ENCODE measurements at places on chromosomes 3 and 15. TPM values are rescaled to one million over a fixed set of nuclear protein-coding genes. Genes with fewer than 3 reads are reported as not detected.

Gene CCRL2
- 0.59 TPM for total RNA-seq

Gene CATSPER2
- 2.2 TPM for total RNA-seq

Gene GRK7
- total RNA-seq: not detected

DNA sequence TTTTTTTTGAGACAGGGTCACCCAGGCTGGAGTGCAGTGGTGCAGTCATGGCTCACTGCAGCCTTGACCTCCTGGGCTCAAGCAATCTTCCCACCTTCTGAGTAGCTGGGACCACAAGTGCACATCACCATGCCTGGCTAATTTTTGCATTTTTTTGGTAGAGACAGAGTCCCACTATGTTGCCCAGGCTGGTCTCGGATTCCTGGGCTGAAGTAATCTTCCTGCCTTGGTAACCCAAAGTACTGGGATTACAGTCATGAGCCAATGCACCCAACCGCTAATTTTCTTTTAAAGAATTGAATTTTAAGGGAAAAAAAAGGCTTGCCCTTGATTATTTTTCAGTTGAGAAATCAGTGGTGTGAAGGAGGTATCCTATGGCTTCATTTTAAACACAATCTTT is 334.0 kb downstream of the SOX2 start:
- no peaks in the 10 kb centered on the region for H3K36me3 ChIP-seq
- H3K4me3 ChIP-seq: no peak overlapping the region
- DNase-seq: no peak
- no peak overlapping the region for H3K27ac ChIP-seq
- H3K27me3 ChIP-seq: no peaks in the 10 kb centered on the region
- H3K4me1 ChIP-seq: peaks cover 12% of the 10 kb centered on the region

DNA sequence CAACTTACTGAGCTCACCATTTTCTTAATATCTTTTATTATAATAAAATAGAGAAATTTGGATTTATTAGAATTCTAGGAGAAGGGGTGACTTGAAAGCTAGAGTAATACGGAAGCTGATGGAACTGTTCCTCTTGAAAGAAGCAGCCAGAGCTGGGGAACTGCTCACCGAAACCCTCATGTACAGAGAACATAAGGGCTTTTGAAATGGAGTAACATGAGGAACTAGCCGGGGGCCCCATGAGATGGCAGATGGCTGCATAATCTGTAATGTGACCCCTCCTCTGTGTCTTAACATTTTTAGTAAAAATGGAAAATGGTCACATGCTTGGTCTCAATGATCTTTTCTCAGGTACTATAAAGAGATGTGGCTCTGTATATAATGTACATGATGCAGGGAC is 15.7 kb upstream of the DYNC1LI1 start:
- H3K36me3 ChIP-seq: no peaks in the 10 kb centered on the region
- no peak overlapping the region for H3K4me3 ChIP-seq
- no peaks in the 10 kb centered on the region for H3K4me1 ChIP-seq

DNA sequence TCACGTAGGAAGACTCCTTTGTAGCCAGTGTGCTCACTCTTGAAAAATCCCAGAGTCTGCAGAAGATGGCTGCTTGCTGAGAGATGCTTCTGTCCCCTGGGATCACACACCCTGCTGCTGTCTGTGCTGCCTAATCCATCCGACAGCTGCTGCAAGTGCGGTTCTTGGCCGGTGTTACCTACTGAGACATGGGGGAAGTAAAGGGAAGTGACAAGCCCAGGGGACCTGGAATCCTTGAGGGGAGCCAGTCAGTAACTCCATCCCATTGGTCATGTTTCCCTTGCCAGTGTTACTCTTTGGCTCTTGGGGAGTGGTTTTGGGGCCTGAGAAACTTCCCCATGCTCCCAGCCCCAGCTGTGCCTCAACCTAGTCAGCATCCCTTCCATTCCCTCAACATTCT is 8.3 kb upstream of the CPNE9 start:
- no peaks in the 10 kb centered on the region for H3K27me3 ChIP-seq
- no peak overlapping the region for H3K4me3 ChIP-seq
- DNase-seq: no peak
- H3K4me1 ChIP-seq: no peaks in the 10 kb centered on the region
- no peak overlapping the region for H3K27ac ChIP-seq

DNA sequence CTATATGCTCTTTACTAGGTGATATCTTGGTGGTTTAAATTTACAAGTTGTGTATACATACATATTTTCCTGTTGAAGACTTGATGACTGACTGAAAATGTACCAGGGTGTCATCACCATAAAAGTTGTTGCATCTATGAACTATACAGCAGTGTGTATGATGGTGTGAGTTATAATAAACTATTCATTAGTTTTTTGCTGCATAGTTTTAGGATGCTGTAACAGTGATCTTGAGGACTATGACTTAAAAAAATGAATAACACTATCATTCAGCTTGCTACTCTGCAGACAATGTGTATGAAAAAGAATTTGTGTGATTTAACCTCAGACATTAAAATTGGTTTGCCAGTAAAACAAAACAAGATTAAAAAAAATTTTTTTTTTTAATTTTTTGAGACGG is 49.0 kb downstream of the UBE2E2 start:
- peaks cover 4% of the 10 kb centered on the region for H3K4me1 ChIP-seq
- no peaks in the 10 kb centered on the region for H3K27me3 ChIP-seq
- H3K27ac ChIP-seq: no peak overlapping the region
- H3K36me3 ChIP-seq: no peaks in the 10 kb centered on the region

- no peaks in the 10 kb centered on the region for H3K36me3 ChIP-seq
- DNase-seq: no peak
- peaks cover 12% of the 10 kb centered on the region for H3K4me1 ChIP-seq
- H3K4me3 ChIP-seq: no peak overlapping the region
- no peak overlapping the region for H3K27ac ChIP-seq
- H3K27me3 ChIP-seq: no peaks in the 10 kb centered on the region
Measured at GRCh38 chr3:8579096-8579495, 65.5 kb downstream of the SSUH2 start.

DNA sequence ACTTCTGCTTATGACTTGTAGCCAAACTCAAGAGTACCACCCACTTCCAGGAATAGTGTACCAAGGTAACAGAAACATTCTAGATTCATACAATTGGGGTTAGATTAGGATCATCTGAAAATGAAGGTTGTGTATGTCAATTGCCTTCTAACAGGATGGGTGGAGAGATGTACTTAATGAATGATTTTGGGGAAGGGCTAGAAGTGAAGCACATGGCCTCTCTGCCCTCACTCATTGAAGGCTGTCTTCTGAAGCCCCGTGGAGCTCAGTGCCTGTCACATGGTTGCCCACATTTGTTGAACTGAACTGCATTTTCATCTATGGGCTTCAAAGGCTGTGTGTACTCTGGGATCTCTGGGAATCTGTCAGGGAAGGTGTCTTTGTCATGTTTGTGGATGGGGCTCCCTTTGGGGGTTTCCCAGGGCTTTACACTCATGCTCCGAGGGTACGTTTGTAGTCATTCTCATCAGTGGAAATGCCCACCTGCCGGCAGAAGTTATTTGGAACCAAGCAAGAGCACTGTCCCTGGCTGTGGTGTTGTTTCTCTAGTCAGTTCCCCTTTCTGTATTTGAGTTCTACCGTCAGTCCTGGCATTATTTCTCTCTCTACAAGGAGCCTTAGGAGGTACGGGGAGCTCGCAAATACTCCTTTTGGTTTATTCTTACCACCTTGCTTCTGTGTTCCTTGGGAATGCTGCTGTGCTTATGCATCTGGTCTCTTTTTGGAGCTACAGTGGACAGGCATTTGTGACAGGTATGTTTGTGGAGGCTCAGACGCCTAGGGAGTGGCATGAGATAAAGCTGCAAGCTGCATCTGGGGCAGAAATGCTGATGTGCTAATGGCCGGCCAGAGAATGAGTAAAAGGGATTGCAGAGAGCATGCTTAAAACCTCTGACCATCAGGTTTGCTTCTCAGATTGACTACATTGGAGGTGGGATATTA is 22.4 kb downstream of the CD86 start:
- H3K36me3 ChIP-seq: no peaks in the 10 kb centered on the region
- peaks cover 3% of the 10 kb centered on the region for H3K27me3 ChIP-seq
- no peak overlapping the region for H3K27ac ChIP-seq
- H3K4me3 ChIP-seq: no peak overlapping the region
- DNase-seq: no peak

DNA sequence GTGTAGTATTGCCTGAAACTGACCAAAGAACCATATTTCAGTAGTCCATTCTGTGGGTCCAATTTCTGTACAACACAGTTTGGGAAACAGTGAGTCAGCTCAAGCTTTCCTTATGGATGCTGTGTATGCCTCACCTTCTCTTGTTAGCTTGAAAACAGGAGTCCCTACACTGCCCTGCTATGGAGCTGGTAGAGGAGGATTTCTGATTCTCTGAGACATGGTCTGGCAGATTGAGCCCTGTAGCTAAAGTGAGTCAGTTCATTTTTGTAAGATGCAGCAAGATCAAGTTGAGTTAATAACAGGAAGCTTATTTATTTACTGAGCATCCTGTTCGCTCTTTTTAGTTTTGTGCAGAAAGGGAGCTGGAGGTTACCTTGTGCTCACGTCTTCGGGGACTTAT is 424.1 kb upstream of the RBMS3 start:
- DNase-seq: no peak
- H3K27ac ChIP-seq: no peak overlapping the region
- no peak overlapping the region for H3K4me3 ChIP-seq
- H3K27me3 ChIP-seq: no peaks in the 10 kb centered on the region
- no peaks in the 10 kb centered on the region for H3K36me3 ChIP-seq

- no peak overlapping the region for H3K27ac ChIP-seq
- H3K4me3 ChIP-seq: no peak overlapping the region
- no peak for DNase-seq
Measured at GRCh38 chr15:69606144-69606543, 153.5 kb downstream of the RPLP1 start.

DNA sequence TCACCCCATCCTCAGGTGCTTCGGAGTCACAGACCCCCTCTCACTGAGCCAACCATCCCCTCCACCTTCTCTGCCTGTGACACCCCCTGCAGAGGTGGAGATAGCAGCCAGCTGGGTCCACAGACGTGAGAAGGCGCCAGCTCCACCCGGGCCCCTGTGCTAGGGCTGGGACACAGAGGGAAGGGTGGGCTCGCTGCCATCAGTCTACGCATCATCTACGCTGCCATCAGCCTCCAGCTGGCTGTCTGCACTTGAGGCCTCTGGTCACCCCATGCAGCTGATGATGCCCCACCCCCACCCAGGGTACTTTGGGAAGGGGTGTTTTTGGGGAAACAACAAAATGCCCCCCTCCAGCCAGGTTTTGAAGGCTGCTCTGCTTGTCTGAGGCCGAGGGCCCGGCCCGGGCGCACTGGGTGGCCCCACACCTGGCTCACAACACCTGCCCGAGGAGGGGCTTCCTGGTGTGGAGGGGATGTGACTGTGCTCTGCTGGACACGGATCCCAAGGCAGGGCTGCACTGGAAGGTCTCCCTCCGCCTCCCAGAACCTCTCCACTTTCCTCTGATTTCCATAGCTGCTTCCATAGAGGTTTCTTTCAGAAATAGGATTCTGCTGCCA is 163.4 kb upstream of the IQSEC1 start:
- no peak overlapping the region for H3K27ac ChIP-seq
- no peak for DNase-seq
- H3K27me3 ChIP-seq: peaks cover 12% of the 10 kb centered on the region
- no peaks in the 10 kb centered on the region for H3K36me3 ChIP-seq
- H3K4me3 ChIP-seq: no peak overlapping the region

DNA sequence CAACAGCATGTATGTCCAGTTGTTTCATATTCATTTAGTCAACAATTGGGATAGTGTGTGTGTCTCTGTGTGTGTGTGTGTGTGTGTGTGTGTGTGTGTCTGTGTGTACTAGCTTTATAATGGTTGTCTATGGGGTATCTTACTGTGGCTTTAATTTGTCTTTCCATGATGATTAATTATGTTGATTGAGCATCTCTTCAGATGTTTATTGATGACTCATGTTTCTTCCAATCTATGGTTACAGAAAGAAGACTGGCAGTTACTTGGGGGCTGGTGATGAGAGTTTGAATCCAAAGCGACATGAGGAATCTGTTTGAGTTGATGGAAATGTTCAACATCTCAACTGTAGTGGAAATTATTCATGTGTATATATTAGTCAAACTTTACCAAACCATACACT is 440.1 kb downstream of the ZNF385D start:
- no peaks in the 10 kb centered on the region for H3K4me1 ChIP-seq
- no peak for DNase-seq
- H3K27ac ChIP-seq: no peak overlapping the region
- no peak overlapping the region for H3K4me3 ChIP-seq
- H3K27me3 ChIP-seq: no peaks in the 10 kb centered on the region
- no peaks in the 10 kb centered on the region for H3K36me3 ChIP-seq

- H3K27ac ChIP-seq: no peak overlapping the region
- H3K36me3 ChIP-seq: peaks cover 13% of the 10 kb centered on the region
- H3K27me3 ChIP-seq: no peaks in the 10 kb centered on the region
- no peak overlapping the region for H3K4me3 ChIP-seq
- no peak for DNase-seq
Measured at GRCh38 chr3:156711113-156711512, 36.7 kb downstream of the TIPARP start.

DNA sequence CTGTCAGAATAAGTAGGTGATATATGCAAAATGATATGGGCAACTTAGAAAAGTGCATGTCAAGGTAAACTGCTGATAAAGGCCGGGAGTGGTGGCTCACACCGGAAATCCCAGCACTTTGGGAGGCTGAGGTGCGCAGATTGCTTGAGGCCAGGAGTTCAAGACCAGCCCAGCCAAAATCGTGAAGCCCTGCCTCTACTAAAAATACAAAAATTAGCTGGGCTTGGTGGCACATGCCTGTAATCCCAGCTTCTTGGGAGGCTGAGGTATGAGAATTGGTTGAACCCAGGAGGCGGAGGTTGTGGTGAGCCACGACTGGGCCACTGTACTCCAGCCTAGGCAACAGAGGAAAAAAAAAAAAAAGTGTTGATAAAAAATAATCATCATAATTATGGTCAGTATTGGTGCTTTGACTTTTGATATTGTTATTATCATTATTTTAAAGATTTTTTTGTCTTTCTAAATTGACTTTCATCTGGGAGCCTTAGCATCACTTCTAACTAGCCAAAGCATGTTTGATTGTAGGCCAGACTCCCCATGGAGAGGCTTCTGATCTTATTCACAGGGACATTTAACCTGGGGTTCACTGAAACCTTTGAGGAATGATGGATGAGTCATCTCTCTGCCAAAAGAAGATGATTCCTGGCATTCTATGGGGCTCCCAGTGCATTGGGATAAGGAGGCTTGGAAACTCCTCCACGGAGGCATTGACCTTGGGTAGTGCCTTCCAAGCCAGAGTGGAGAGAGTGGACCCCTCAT is 5.6 kb downstream of the ZBTB38 start:
- no peaks in the 10 kb centered on the region for H3K27me3 ChIP-seq
- DNase-seq: no peak
- no peaks in the 10 kb centered on the region for H3K36me3 ChIP-seq
- H3K4me1 ChIP-seq: peaks cover 12% of the 10 kb centered on the region

- no peaks in the 10 kb centered on the region for H3K36me3 ChIP-seq
- H3K27ac ChIP-seq: no peak overlapping the region
- DNase-seq: peak; percentile 67
- peaks cover 58% of the 10 kb centered on the region for H3K4me1 ChIP-seq
- no peaks in the 10 kb centered on the region for H3K27me3 ChIP-seq
Measured at GRCh38 chr3:42117175-42118008, 26.2 kb downstream of the TRAK1 start.

DNA sequence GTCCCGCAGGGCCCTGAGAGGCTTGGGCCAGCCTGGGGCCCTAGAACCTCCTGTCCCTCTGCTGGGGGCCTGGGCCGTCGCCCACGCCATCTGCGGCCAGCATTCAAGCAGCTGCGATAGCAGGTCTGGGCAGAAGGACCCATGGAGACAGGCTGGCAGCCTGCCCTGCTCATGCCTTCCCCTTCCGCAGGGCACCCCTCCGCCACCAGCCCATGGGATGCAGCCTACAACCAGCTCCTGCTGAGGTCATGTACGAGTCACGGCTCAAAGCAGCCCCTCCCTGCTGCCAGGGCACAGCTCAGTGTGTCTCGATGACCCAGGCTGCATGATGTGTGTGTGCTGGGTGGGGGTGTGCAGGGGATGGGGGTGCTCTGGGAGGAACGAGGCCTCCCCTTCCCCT is 27.8 kb downstream of the DUSP7 start:
- H3K4me1 ChIP-seq: peaks cover 32% of the 10 kb centered on the region
- H3K36me3 ChIP-seq: no peaks in the 10 kb centered on the region
- H3K27ac ChIP-seq: no peak overlapping the region
